ENCODE measurements at places on chromosomes 6 and 20.

DNA sequence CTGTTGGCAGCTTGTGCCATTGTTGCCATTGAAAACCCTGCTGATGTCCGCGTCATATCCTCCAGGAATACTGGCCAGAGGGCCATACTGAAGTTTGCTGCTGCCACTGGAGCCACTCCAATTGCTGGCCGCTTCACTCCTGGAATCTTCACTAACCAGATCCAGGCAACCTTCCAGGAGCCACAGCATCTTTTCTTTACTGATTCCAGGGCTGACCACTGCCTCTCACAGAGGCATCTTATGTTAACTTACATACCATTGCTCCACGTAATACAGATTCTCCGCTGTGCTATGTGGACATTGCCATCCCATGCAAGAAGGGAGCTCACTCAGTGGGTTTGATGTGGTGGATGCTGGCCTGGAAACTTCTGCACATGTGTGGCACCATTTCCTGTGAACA, 221.8 kb upstream of the FAM83B start:
- no peak overlapping the region for H3K4me3 ChIP-seq
- no peak for DNase-seq
- no peaks in the 10 kb centered on the region for H3K36me3 ChIP-seq
- H3K27ac ChIP-seq, result no peak overlapping the region
- H3K27me3 ChIP-seq, result no peaks in the 10 kb centered on the region

DNA sequence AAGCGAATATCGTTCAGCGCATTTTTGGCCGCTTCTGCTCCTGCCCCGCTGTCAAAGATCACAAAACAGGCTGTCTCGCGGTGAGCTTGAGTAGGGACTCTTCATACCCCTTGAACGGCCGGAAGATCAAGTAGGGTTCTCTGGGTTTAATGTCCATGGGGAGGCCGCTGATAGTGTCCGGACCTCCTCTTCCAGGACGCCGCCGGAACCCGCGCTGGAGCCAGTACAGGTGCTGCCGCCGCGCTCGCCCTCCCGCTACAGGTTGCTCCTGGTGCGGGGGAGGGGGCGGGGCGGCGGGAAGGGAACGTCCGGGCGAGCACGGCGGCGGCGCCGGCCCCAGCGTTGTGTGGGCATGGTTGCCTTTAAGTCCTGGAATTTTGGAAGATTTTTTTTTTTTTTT, 67.4 kb downstream of the KHDC1L start:
- DNase-seq, result no peak
- no peaks in the 10 kb centered on the region for H3K4me1 ChIP-seq

DNA sequence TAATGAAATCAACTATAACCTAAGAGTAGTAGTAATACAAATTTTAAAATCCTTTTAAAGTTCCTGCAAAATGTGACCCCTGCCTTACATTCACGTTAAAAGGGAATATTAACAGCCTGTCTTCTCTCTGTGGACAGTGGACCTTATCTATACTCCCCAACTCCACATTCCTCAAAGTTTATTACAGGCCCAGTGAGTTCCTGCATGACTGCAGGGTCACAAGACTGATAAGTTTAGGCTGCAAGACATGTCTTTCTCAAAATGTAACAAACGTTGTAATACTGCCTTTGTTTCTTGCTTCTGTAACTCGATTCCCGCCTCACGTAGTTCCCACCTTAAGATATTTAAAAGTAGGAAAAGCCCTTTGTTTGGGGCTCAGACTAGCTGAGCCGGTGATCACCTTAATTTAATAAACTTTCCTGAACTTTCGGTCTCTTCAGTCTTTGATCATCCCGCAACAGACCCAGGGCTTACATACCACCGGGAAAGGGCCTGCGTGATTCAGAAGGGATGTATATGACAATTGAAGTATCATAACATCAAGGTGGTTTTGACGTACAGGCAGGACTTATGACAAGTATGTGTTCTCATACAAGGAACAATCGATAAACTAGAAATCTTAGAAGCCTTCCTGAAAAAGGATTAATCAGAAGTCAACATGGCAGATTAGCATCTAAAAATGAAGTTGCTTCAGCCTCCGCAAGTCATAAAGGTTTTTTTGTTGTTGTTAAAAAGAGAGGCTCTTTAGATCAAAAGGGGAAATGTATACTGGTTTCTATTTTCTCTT, 3.0 kb downstream of the IL22RA2 start:
- DNase-seq, result no peak
- H3K4me3 ChIP-seq, result no peak overlapping the region

- H3K4me3 ChIP-seq, result no peak overlapping the region
- no peak for DNase-seq
- no peaks in the 10 kb centered on the region for H3K27me3 ChIP-seq
- no peak overlapping the region for H3K27ac ChIP-seq
- no peaks in the 10 kb centered on the region for H3K4me1 ChIP-seq
Measured at GRCh38 chr20:51987812-51988211, 185.5 kb upstream of the SALL4 start.

- no peak overlapping the region for H3K4me3 ChIP-seq
- no peak for DNase-seq
- no peak overlapping the region for H3K27ac ChIP-seq
- H3K36me3 ChIP-seq, result no peaks in the 10 kb centered on the region
- no peaks in the 10 kb centered on the region for H3K4me1 ChIP-seq
Measured at GRCh38 chr6:34490390-34491090, 24.7 kb downstream of the PACSIN1 start.

DNA sequence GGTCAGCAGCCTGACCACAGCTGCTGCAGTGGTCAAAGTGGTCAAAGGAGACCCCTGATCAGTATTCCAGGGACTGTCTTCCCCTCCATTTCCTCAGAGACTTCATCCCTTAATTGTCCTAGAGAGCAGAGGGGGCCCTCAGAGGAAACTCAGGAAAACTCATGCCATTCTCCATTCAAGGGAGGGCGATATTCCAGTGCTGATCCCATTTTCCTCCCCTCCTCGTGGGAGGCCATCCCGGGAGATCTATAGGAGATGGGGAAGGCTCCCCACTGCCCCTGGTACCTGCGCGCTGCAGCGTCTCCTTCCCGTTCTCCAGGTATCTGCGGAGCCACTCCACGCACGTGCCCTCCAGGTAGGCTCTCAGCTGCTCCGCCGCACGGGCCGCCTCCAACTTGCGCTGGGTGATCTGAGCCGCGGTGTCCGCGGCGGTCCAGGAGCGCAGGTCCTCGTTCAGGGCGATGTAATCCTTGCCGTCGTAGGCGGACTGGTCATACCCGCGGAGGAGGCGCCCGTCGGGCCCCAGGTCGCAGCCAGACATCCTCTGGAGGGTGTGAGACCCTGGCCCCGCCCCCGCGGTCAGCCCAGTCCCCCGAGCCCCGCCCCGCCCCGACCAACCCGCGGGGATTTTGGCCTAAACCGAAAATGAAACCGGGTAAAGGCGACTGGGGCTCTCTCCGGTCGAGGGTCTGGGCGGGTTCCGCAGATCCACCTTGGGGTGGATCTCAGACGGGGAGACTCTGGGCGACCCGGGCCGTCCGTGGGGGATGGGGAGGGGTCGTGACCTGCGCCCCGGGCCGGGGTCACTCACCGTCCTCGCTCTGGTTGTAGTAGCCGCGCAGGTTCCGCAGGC, 878 bp downstream of the HLA-C start:
- DNase-seq, result no peak
- H3K27ac ChIP-seq, result peak overlapping the region; percentile 100
- H3K4me3 ChIP-seq, result peak overlapping the region; percentile 86
- H3K4me1 ChIP-seq, result peaks cover 19% of the 10 kb centered on the region

DNA sequence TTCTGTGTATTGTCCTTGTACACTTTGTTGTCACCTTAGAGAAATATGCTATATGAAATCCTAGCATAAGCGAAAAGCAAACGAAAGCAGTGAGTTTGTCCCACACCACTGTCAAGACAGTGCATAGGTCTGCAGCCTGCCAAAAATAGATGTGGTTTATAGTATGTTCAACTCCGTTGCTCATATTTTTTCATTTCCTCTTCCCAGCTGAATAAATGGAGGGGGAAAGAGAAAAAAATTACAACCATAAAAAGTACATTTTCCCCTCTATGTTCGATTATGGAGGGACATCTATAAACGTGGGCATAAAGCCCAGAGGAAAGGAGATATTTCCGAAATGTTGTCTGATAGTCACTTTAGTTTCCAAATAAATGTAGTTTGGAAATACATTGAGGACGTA, 25.8 kb downstream of the PRL start:
- H3K4me1 ChIP-seq, result no peaks in the 10 kb centered on the region
- H3K27ac ChIP-seq, result no peak overlapping the region
- no peak overlapping the region for H3K4me3 ChIP-seq
- no peak for DNase-seq

GRCh38 chr6:32666420-32667300, at the start of gene HLA-DQB1:
TSS of gene HLA-DQB1 (minus strand) at chr6:32666657. CDS start at chr6:32666607, 50 bp downstream.
- no peaks in the 10 kb centered on the region for H3K27me3 ChIP-seq
- no peaks in the 10 kb centered on the region for H3K36me3 ChIP-seq
- DNase-seq, result peak; percentile 30

DNA sequence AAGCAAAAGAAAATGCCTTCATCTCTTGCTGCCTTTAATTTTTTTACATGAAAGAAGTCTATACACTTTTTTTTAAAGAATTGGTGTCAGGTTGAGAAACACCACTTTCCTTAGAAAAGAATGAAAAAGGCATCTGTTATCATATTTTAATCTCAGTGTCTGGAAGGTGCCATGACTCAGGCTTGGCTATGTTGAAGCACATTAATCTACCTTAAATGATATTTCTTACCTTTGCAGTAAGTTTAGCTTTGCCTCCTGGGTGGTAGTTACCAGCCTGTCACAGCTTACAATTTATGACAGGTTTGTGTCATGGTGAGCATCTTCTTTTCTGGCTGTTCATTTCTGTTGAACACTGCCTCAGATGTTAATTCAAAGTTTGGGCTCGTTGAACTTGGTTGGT, 95.3 kb downstream of the RTN4IP1 start:
- no peak for DNase-seq
- no peaks in the 10 kb centered on the region for H3K27me3 ChIP-seq
- no peak overlapping the region for H3K27ac ChIP-seq
- H3K4me1 ChIP-seq, result no peaks in the 10 kb centered on the region
- H3K4me3 ChIP-seq, result no peak overlapping the region
- H3K36me3 ChIP-seq, result no peaks in the 10 kb centered on the region

DNA sequence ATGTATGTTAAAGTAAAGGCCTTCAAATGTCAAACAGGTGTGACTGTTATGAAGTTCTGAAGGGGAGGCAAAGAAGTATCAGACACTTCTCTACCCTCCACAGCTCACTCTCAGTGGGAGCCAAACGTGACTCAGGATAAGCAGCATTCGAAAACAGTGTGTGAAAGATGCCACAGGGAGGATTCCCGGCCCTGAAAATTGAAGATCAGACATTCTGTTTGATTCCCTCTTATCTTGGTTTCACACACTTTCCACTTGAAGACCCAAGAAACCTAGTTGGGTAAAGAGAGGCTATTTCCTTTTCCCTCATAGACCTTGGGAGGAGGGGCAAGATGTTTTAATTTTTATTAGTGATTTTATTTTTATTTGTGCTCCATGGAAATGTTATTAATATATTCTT, 164.2 kb upstream of the SUPT3H start:
- no peaks in the 10 kb centered on the region for H3K4me1 ChIP-seq
- no peaks in the 10 kb centered on the region for H3K36me3 ChIP-seq

- H3K4me1 ChIP-seq, result no peaks in the 10 kb centered on the region
- no peak for DNase-seq
- no peak overlapping the region for H3K4me3 ChIP-seq
- no peak overlapping the region for H3K27ac ChIP-seq
- no peaks in the 10 kb centered on the region for H3K36me3 ChIP-seq
Measured at GRCh38 chr20:3716195-3716834, 3.9 kb upstream of the SIGLEC1 start.

GRCh38 chr20:40532103-40532502, 156.9 kb downstream of the MAFB start:
- no peaks in the 10 kb centered on the region for H3K4me1 ChIP-seq
- H3K36me3 ChIP-seq, result no peaks in the 10 kb centered on the region
- H3K27ac ChIP-seq, result no peak overlapping the region
- peaks cover 4% of the 10 kb centered on the region for H3K27me3 ChIP-seq
- H3K4me3 ChIP-seq, result no peak overlapping the region
- DNase-seq, result no peak

DNA sequence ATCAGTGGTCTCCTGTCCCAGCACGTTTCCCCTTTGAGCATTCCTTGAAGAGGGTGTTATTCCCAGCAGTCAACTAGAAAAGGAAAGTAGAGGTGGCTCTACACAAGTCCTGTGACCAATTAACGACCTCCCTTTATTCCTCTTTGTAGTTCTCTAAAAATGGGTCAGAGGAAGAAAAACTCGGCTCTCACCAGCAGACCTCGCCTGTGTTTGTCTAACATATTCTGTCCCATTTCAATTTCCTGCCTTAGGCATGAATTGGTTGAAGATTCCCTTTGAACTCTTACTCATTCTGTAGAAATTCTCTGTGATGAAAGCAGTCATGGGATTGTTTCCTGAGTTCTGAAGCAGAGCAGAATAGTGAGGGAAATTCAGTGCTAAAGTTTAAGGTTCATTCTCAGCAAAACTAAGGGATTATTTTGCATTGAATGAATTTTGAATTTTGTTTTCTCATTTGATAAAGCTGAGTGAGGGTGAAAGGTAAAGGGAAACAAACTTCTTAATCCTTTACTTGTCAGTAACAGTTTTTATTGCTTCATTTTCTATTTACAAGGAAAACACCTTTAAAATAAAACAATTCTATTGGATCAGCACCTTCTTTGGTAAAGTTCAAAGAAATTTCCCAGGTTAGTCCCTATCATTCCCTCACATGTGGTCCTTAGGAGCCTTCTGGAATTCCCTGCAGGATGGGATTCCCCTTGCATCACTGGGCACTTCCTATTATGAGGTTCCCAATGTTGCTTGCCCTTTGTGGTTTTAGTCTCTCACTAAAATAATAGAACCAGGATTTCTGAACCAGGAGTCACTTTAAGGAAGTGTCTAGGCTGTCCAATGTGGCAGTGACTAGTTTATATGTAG, 105.8 kb downstream of the SLX4IP start:
- H3K27ac ChIP-seq, result peak overlapping the region; percentile 42
- no peaks in the 10 kb centered on the region for H3K36me3 ChIP-seq
- no peak overlapping the region for H3K4me3 ChIP-seq
- DNase-seq, result no peak
- peaks cover 23% of the 10 kb centered on the region for H3K4me1 ChIP-seq

- DNase-seq, result no peak
- no peaks in the 10 kb centered on the region for H3K27me3 ChIP-seq
- no peaks in the 10 kb centered on the region for H3K36me3 ChIP-seq
- no peak overlapping the region for H3K4me3 ChIP-seq
Measured at GRCh38 chr20:3753098-3753497, 14.5 kb downstream of the ADISSP start.

- H3K27ac ChIP-seq, result no peak overlapping the region
- no peaks in the 10 kb centered on the region for H3K4me1 ChIP-seq
- H3K27me3 ChIP-seq, result no peaks in the 10 kb centered on the region
- DNase-seq, result no peak
- no peaks in the 10 kb centered on the region for H3K36me3 ChIP-seq
Measured at GRCh38 chr6:134932098-134932497, 17.8 kb downstream of the ALDH8A1 start.
